Hippocampal formation (tissue), 2 donors: ENCODE measurements at places on chromosomes 11 and 22.
A peak's percentile ranks its signal among the peaks of the same experiment; 100 is the strongest.

DNA sequence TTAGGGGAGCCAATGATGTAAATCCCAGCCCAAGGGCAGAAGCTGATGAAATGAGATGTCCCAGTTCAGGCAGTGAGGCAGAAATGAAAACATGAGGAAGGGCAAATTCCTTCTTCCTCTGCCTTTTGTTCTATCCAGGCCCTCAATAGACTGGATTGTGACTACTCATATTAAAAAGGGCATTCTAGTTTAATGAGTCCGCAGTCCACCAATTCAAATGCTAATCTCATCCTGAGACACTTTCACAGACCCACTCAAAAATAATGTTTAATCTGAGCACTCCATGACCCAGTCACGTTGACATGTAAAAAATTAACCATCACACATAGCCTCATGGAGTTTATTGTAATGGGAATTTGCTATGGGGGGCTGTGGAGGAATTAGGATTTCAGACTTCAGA is 717.9 kb downstream of the OPCML start:
- DNase-seq = no peak

DNA sequence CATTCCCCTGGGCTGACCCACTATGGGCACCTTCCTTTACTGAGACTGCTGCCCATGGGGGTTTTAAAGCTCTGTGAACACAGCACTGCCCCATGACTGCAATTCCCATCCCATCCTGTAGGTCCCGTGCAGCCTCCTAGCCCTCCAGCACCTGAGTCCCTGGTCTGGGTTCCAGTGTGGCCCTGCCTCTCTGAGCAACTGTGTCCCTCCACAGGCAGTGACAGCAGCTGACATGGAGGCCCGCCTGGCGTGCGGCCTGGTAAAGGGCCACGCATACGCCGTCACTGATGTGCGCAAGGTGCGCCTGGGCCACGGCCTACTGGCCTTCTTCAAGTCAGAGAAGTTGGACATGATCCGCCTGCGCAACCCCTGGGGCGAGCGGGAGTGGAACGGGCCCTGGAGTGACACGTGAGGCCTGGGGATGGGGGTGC is 12.6 kb downstream of the OMP start:
- no peak for DNase-seq

DNA sequence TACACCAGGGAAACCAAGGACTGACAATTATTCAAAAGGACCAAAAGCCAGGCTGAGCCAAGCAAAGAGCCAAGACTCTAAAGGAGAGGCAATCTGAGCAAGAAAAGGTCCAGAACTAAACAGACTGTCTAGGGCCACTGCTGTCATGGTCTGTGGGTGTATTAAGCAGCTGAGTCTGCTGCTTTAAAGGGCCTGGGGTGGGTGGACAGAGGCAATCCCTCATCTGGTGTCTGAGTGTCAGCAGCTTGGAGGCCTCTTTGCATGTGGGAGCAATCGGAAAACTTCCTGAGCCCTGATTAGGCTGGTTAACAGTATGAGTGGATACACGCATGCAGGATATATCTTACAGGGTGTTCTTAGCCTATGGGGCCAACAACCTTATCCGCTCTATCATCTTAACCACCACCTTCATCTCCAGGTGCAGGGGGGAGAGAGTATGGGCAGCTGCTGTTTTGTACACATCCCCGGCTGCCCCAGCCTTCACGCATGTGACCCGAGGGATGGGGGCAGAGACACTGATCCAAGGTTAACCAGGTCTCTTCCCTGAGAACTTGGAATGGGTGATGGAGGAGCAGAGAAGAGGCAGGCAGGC is 67.5 kb upstream of the TIMP3 start:
- DNase-seq = no peak

- DNase-seq = no peak
Observed at GRCh38 chr11:46306296-46306853, 28.9 kb downstream of the CREB3L1 start.

GRCh38 chr11:65575568-65576231 is at the start of gene EHBP1L1:
Gene EHBP1L1 (plus strand): TSS chr11:65576053. CDS start chr11:65576303, 250 bp downstream.
- DNase-seq = peak; percentile 7

GRCh38 chr11:130865091-130865773 is 51.0 kb downstream of the SNX19 start:
- DNase-seq = no peak

- DNase-seq = no peak
Observed at GRCh38 chr22:36333644-36334043, 54.1 kb downstream of the MYH9 start.

DNA sequence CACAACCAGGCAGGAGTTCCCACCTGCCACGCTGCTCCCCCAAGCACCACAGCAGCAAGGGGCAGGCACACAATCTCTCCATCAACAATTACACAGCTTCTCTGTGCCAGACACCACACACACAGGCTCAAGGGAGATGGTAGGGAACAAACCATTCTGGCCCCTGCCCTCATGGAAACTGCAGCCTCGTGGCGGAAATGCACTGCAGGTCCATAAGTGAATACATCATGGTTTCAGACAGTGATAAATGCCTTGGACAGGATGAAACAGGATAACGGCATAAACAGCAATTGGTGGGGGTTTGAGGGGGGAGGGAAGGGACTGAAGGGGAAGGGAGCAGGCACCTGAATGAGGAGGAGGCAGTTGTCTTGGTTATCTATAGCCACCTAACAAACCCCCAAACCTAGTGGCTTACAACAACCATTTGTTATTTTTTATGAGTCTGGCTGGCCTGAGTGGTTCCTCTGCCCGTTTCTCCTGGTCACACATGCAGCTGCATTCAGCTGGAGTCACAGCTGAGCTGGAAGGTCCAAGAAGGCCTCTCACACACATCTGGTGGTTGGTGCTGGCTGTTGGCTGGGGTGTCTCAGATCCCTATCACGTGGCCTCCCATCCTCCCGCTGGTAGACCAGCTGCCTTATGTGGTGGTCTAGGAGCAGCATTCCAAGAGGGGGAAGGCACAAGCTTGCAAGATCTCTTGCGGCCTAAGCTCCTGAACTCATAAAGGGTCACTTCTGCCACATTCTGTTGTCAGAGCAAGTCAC is 15.0 kb upstream of the YWHAH start:
- no peak for DNase-seq

- no peak for DNase-seq
Observed at GRCh38 chr11:28461846-28462245, 353.7 kb downstream of the METTL15 start.

GRCh38 chr11:3206156-3206921 is 12.3 kb downstream of the MRGPRG start:
- DNase-seq = no peak

DNA sequence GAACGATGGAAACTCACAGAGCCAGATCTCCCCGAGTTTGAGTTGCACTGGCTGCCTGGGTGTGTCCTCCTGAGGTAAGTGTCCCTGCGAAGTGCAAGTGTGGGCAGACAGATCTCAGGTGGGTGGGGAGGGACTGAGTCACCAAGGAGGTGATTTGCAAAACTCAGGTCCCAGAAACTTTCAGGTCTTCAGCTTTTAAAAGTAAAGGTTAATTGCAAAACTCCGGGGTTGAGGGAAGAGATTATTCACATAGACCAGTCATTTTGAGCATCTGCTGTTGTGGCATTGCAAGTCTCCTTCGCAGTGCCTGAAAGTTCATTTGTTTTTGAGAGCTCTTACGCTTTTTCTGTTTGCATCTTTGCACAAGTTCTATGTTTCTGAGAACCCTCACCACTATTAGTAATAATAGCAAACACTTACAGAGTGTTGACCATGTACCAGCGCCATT is 7.1 kb downstream of the CD44 start:
- no peak for DNase-seq

DNA sequence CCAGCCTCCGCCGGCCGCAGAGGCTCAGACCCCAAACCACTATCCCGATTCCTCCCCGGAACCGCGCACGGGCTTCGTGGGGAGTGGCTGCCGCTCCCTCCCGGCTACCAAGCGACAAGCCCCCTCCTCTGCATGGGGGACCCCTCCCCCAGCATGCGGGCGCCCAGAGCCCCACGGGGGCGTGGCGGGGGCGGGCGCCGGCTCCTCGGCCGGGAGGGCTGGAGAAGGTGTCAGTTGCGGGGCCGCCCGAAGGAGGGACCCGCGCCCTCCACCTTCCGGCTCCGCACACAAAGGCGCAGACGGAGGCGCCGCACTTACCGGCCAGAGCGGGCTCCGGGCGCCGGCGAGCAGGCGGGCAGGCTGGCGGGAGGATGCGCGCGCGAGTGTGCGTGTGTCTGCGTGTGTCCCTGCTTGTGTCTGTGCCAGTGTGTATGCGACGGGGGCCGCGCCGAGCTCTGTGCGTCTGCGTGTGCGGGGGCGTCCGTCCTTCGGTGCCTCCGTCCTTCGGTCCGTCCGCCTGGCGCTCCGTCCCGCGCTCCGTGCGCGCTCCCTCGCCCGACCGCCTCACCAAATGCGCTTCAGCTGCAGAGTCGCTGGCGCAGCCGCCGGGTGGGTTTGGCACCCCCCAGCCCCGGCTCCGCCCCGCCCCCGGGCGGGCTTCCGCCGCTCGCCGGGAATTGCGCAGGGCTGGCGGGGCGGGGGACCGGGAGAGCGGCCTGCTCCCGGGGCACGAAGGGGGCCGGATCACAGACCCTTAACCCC is at the start of gene PTPN5:
Gene PTPN5 (minus strand): TSS at position 592 of the 762 bp plus-strand sequence. CDS start 19,840 bp downstream, outside the sequence.
- DNase-seq = no peak

DNA sequence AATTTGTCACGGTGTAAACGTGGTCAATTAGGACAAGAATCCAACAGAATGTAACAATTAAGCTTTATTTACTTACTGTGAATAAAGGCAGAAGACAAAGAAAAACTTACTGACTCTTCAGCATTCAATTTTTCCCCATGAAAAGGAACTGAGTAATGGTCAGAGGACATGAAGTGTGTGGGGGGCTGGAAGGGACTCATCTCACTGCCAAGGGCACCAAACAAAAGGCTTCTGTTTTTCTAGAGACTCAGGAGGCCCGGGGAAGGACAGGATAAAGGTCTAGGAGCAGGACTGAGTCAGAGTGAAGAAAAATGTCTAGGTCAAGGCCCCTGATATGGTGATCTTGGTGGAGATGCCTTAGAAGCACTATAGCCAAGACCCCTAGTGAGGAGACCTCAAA is 564.2 kb upstream of the ANO5 start:
- DNase-seq = no peak

GRCh38 chr11:27319072-27319471 is 43.9 kb downstream of the CCDC34 start:
- no peak for DNase-seq

- no peak for DNase-seq
Observed at GRCh38 chr11:61477727-61478148, 30.8 kb upstream of the LRRC10B start.

- no peak for DNase-seq
Observed at GRCh38 chr22:46295277-46295971, 1.2 kb upstream of the GTSE1 start.

GRCh38 chr11:130139401-130139800 is 20.2 kb upstream of the ST14 start:
- no peak for DNase-seq

DNA sequence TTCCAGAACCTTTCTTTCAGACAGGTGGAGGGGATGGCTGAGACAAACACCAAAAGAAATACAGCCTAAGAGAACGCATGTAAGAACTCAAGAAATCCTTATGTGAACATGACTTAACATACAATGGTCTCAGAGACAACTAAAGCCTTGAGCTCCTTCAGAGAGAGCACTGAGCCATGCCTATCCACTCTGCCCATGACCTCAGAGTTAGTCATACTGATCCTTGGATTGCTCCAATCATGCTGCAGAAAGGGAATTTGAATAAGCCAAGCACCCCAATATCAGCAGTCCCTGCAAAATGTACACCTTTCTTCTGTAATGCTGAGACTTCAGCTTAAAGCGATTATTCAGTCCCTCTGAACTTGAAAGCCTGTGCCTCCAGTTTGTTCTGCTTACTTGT is 43.2 kb upstream of the CHKA start:
- DNase-seq = no peak

DNA sequence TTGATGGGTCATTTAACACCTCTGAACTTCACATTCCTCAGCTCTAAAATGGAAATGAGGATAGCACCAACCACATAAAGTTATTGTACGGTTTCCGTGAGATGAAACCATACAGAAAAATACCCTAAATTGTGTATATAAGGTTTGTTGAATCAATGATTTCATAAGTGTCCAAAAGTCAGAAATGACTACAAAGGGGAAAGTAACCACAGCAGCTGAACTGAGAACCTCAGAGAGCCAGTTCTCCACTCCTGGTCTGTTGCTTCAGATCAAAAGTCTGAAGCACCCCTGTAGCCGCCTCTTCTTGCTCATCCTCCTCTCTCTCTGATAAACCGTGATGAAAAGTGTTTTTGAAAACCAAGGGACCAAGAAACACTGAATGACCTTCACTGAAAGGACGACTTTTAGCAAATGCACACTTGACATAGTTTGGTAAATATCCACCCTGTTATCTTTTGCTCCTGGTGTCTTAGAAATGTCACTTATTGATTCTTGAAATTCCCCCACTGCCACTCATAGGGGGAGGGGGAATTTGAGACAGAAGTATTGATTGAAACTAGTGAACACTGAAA is 194.5 kb downstream of the NAV2 start:
- DNase-seq = no peak

DNA sequence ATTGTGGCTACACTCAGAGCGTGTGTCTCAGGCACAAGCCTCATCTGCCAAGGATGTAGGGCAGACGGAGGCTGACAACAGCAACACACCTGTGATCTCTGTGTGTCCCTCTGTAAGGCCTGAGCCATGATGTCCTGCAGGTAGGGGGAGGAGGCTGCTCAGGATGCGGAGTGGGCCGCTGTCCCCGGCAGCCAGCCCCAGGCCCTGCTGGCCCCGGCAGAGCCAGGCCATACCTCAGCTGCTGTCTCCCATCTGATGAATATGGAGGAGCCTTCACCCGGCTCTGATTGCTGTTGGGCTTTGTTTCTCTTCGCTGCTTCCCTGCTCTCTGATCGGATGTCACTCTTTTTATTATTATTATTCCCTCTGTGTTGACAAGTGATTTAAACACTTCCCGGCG is 83.6 kb upstream of the NCAM1 start:
- DNase-seq = no peak
